ENCODE measurements at places on chromosomes 3 and 15. TPM values are rescaled to one million over a fixed set of nuclear protein-coding genes. Genes with fewer than 3 reads are reported as not detected.

- no peaks in the 10 kb centered on the region for H3K27me3 ChIP-seq
- peaks cover 74% of the 10 kb centered on the region for H3K36me3 ChIP-seq
- DNase-seq: no peak
- peaks cover 1% of the 10 kb centered on the region for H3K4me1 ChIP-seq
- no peak overlapping the region for H3K27ac ChIP-seq
- no peak overlapping the region for H3K4me3 ChIP-seq
Observed at GRCh38 chr15:90451053-90451850, 63.2 kb downstream of the IQGAP1 start.

GRCh38 chr15:79430901-79431635 lies 1.1 kb upstream of the MINAR1 start:
- no peaks in the 10 kb centered on the region for H3K36me3 ChIP-seq
- no peak for DNase-seq
- H3K4me1 ChIP-seq: peaks cover 6% of the 10 kb centered on the region
- H3K4me3 ChIP-seq: peak overlapping the region; percentile 24

GRCh38 chr3:46001178-46001577 lies 5.6 kb upstream of the FYCO1 start:
- H3K27me3 ChIP-seq: peaks cover 10% of the 10 kb centered on the region
- H3K4me3 ChIP-seq: no peak overlapping the region
- DNase-seq: no peak
- peaks cover 8% of the 10 kb centered on the region for H3K4me1 ChIP-seq
- H3K36me3 ChIP-seq: peaks cover 4% of the 10 kb centered on the region

- H3K27ac ChIP-seq: no peak overlapping the region
- no peak overlapping the region for H3K4me3 ChIP-seq
- H3K4me1 ChIP-seq: peaks cover 13% of the 10 kb centered on the region
- H3K27me3 ChIP-seq: peaks cover 13% of the 10 kb centered on the region
Observed at GRCh38 chr3:15659254-15659975, 57.9 kb downstream of the BTD start.

GRCh38 chr3:29538610-29538958 lies 257.7 kb downstream of the RBMS3 start:
- no peak overlapping the region for H3K4me3 ChIP-seq
- no peak overlapping the region for H3K27ac ChIP-seq
- no peak for DNase-seq
- no peaks in the 10 kb centered on the region for H3K27me3 ChIP-seq
- H3K4me1 ChIP-seq: no peaks in the 10 kb centered on the region

DNA sequence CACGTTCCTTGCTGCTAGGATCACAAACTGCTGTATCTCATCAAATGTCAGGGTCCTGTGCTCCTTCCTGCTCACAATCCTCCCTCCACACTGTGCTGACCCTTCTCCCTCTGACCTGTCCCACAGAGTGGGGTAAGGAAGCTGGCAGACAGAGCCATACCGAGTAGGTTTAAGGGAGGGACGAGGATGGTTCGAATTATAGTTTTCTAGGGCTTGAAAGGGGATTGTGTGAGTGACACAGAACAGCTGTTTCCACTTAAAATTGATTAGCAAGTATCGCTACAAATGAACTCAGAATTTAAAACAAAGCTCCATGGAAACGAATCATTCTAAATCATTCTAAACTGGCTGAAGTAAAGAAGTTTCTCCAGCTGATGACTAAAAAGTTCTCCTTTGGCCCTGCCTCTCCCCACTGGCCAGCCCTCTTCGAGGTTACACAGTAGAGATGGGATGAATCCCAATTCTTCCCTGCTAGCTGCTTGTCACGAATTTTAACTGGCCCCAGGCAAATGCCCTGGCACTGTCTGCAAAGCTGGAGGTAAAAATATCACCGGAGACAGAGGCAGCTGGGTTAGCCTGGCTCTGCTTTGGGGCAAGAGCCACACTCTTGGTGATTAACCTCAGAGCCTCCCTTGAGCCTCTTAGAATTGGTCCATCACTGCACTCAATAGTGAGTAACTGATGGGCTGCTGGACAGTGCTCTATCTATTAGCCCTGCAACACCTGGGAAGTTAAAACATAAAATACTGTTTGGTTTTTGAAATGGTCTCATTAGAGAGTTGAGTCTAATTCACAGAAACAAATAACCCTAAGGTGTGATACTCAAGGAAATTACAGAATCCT lies 194.9 kb downstream of the CHST2 start:
- no peak for DNase-seq
- no peak overlapping the region for H3K27ac ChIP-seq
- H3K4me1 ChIP-seq: no peaks in the 10 kb centered on the region
- H3K36me3 ChIP-seq: no peaks in the 10 kb centered on the region

DNA sequence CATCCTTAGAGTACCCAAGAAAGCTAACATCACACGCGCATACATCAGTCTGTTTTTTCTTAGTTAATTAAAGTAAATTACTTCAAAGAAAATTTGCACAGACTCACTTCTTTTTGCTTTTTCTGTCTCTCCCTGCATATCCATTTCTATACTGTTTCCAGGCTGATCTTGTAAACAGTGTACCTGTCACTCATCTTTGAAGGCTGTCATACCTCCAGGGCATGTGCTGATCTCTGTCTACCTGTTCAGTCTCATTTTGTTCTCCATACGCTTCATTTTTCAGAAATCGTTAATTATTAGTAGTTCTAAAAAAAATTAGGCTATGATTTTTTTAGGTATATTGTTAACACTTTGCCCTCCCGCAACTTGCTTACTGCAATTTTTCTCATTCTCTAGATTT lies 313.9 kb upstream of the ROBO2 start:
- H3K4me3 ChIP-seq: no peak overlapping the region
- H3K27ac ChIP-seq: no peak overlapping the region
- no peaks in the 10 kb centered on the region for H3K27me3 ChIP-seq
- DNase-seq: no peak
- H3K4me1 ChIP-seq: no peaks in the 10 kb centered on the region

DNA sequence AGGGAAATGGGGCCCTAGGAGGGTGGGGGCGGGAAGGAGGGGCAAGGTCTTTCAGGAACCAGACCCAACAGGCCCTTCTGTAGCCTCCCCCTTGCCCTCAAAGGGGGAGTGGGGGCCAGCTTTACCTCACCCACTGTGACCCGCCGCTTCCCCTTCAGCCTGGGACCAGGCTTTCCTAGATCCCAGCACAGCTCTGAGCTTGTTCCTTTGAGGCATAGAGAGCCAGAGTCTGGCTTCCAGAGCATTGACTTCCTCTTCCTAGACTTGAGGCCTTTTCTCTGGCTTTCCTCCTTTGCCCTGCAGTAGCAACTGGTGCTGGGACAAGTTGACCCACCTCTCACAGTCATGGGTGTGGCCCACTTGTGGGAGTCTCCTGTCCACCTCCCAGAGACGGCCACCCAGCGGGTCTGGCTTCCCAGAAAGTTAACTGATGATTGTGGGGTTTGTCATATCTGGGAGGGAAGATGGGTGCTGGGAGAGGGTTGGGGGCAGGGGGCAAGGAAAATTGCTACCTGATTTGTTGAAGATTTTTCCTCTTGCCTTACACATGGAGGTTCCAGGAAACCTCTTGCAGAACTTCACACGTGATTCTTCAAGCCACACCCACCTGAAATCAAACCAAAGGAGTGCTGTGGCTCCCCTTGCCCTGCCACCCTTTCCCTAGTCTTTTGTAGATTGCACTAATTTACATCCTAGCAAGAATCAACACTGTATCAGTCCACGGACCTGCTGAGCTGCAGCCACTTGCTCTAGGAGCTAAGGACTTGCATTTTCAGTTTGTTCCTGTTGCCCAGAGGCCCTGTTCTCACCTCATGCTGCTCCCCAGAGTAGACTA lies 4.1 kb upstream of the CHST14 start:
- H3K4me3 ChIP-seq: no peak overlapping the region
- peak overlapping the region; percentile 62 for H3K27ac ChIP-seq
- no peaks in the 10 kb centered on the region for H3K27me3 ChIP-seq
- H3K36me3 ChIP-seq: peaks cover 24% of the 10 kb centered on the region
- H3K4me1 ChIP-seq: peaks cover 26% of the 10 kb centered on the region

- peaks cover 11% of the 10 kb centered on the region for H3K27me3 ChIP-seq
- H3K4me3 ChIP-seq: no peak overlapping the region
- H3K4me1 ChIP-seq: no peaks in the 10 kb centered on the region
- H3K36me3 ChIP-seq: no peaks in the 10 kb centered on the region
- peak; percentile 60 for DNase-seq
Observed at GRCh38 chr3:126134219-126134975, 46.0 kb downstream of the ALDH1L1 start.

GRCh38 chr3:172132159-172132586 lies 92.8 kb downstream of the FNDC3B start:
- H3K4me3 ChIP-seq: no peak overlapping the region
- peak overlapping the region; percentile 60 for H3K27ac ChIP-seq
- peaks cover 53% of the 10 kb centered on the region for H3K4me1 ChIP-seq
- H3K36me3 ChIP-seq: peaks cover 24% of the 10 kb centered on the region
- DNase-seq: no peak

- no peak for DNase-seq
- no peak overlapping the region for H3K27ac ChIP-seq
- no peaks in the 10 kb centered on the region for H3K36me3 ChIP-seq
Observed at GRCh38 chr15:79089890-79090486, 592 bp downstream of the RASGRF1 start.

GRCh38 chr15:78350058-78350457 lies 9.9 kb downstream of the CRABP1 start:
- H3K36me3 ChIP-seq: no peaks in the 10 kb centered on the region
- H3K4me1 ChIP-seq: no peaks in the 10 kb centered on the region
- no peak overlapping the region for H3K4me3 ChIP-seq
- H3K27me3 ChIP-seq: peaks cover 20% of the 10 kb centered on the region
- DNase-seq: no peak

DNA sequence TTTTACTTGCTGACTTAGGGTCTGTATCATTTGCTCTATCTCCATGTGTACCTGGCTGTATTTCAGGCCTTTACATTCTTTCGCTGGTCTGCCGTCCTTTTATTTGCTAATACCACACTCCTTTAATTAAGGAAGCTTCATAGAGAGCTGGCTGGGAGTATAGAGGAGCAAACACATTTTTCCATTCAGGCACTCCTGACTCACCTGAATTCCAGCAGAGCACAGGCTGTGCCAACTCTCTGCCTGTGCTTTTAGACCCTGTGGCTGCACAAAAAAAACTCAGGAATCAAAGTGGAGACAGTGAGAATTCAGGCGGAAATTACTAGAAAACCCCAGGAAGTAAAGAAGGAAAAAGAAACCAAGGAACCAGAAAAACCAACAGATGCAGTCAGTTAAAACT lies 29.0 kb upstream of the ATP10A start:
- H3K27me3 ChIP-seq: peaks cover 12% of the 10 kb centered on the region
- DNase-seq: no peak
- H3K36me3 ChIP-seq: no peaks in the 10 kb centered on the region
- H3K27ac ChIP-seq: no peak overlapping the region

- H3K4me1 ChIP-seq: no peaks in the 10 kb centered on the region
- no peaks in the 10 kb centered on the region for H3K36me3 ChIP-seq
- no peak overlapping the region for H3K27ac ChIP-seq
- H3K4me3 ChIP-seq: no peak overlapping the region
Observed at GRCh38 chr15:101556273-101556672, 66.8 kb upstream of the PCSK6 start.

DNA sequence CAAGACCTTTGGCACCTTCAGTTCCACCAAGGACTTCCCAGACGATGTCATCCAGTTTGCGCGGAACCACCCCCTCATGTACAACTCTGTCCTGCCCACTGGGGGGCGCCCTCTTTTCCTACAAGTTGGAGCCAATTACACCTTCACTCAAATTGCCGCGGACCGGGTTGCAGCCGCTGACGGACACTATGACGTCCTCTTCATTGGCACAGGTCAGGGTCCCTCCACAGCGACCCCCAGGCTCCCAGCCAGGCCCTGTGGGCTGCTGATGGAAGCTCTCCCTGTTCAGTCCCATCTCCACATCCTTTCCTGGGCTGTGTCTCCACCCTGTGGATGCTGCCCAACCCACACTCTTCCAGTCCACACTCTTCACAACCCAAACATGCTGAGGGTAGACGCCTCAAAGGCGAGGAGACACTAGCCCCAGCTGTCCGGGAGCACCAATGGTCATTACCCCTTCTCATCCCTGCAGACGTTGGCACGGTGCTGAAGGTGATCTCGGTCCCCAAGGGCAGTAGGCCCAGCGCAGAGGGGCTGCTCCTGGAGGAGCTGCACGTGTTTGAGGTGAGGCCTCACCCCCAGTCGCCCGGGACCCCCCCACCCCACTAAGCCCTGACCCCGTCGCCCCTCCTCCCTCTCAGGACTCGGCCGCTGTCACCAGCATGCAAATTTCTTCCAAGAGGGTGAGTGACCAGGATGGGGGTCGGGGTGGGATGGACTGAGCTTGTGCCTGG lies 4.3 kb upstream of the LSMEM2 start:
- H3K27ac ChIP-seq: peak overlapping the region; percentile 69
- peaks cover 35% of the 10 kb centered on the region for H3K4me1 ChIP-seq
- no peaks in the 10 kb centered on the region for H3K36me3 ChIP-seq
- peak overlapping the region; percentile 48 for H3K4me3 ChIP-seq
- DNase-seq: peak; percentile 82

OR5K2 gene
- total RNA-seq: not detected

CCR8 gene
- total RNA-seq: 0.74 TPM

OCA2 gene
- not detected for total RNA-seq

ABI3BP gene
- total RNA-seq: not detected

PLCH1 gene
- total RNA-seq: 0.37 TPM

IL17RE gene
- 2.7 TPM for total RNA-seq
